Smooth muscle cell of the pulmonary artery (primary cell): ENCODE measurements at places on chromosomes 7 and 10. TPM values are rescaled to one million over a fixed set of nuclear protein-coding genes. Genes with fewer than 3 reads are reported as not detected.

Gene LDB3
- 0.52 and 0.96 TPM in 2 replicates for total RNA-seq

Gene GIMAP7
- not detected in 2 replicates for total RNA-seq

Gene CHN2
- 0.39 TPM in 1 of 2 replicates, not detected in the other for total RNA-seq

Gene TDRD1
- total RNA-seq, result 0.13 and 1.2 TPM in 2 replicates

Gene SFRP4
- total RNA-seq, result 72.7 and 95.2 TPM in 2 replicates

Gene CYP2C19
- total RNA-seq, result not detected in 2 replicates

Gene NUTM2B
- 0.30 and 0.39 TPM in 2 replicates for total RNA-seq
